ENCODE measurements at places on chromosomes 7 and 10.

- DNase-seq = peak; percentile 54
These were observed 18.9 kb downstream of the NCAPG2 start for GRCh38 chr7:158685693-158686092.

- DNase-seq = no peak
These were observed 36.7 kb upstream of the INPP5A start for GRCh38 chr10:132500781-132501415.

GRCh38 chr10:73911553-73912004, 647 bp downstream of the PLAU start:
- no peak for DNase-seq

- DNase-seq = no peak
These were observed 95.3 kb downstream of the CACNB2 start for GRCh38 chr10:18235477-18235876.

DNA sequence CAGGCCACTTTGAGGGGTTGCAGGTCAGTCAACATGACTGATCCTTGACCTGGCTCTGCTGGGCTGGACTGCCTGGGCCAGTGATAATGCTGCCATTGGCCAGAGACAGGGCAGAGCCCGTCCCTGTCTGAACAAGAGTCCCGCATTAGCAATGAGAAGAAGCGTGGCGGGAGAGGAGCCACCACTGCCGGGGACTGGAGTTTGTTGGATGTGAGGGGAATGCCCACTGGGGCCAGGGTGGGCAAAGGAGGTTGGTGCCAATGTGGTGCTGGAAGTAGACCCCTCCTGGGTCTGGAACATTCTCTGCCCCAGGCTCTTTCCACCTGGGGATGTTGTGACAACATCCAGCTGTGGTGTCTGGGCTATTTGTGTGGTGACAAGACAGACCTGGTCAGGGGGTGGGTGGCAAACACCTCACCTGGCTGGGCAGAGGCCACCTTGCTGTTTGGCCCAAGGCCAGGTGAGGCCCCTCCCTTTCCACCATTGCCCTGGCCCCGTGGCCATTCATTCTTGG, 7.6 kb downstream of the SAP25 start:
- no peak for DNase-seq

DNA sequence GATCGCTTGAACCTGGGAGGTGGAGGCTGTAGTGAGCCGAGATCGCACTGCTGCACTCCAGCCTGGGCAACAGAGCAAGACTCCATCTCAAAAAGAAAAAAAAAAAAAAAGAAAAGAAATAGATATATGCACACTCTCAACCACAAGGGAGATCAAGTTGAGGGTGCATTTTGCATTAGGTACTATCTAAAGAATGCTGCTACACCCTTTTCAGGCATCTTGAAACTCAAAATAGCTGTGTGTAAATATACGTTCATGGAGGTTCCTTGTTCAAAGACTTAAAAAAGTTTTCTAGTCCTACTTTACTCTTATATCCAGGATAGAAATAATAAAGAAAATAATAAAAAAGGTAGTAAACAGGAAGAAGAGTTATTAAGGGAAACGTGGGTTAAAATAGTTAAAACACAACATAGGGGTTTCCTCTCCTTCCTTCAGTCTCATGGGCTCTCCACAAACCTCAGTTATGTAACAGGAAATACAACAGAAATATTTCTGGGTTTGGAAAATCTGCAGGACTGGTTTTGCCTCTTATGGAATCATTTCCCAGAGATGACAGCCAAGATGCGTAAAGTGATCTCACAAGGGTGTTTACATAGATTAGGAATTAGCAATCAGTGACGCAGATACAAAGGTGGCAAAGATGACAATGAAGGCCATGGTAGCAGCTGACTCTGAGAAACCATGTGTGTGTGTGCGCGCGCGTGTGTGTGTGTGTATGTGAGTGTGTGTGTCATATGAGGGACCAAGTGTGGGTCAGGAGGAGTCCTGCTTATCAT, 15.1 kb downstream of the STEAP4 start:
- DNase-seq = no peak

GRCh38 chr10:123790132-123790885, 101.3 kb downstream of the CPXM2 start:
- DNase-seq = no peak

- no peak for DNase-seq
These were observed 81.8 kb downstream of the SEMA3A start for GRCh38 chr7:84112771-84113170.

DNA sequence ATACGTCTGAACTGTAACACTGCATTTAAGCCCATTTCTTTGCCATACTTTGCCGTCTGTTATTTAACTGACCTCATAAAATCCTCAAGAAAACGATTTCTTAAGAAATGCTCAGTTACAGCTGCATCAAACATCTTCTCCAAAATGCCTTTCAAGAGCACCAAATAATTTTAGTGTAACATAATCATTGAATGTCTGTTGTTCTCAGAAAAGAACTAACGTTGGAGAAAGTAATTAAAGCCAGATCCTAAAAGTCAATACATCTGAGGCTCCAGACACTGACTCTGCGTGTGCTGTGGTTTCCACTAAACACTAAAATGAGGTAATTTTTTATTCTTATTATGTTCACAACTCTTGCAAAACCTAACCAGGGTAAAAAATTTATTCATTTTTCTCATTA, 63.7 kb upstream of the LRRC17 start:
- no peak for DNase-seq

DNA sequence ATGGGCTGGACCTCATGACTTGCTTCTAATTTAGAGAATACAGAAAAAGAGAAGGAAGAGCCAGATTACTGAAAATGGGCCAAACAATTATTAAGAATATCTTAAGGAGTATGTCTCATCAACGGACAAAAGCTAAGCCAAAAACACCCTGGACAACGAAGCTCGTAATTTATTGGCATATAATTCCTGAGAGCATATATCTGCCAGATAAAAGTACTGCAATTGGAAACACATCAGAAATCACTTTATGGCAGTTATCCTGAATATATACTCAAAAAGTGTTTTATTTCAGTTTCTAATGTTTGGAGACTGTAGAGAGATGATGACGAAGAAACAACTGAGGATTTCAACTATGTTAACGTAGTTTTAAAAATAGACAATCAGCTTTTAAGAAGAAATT, 211.8 kb downstream of the CSTF2T start:
- DNase-seq = no peak

GRCh38 chr10:106111246-106111645, 1053.3 kb downstream of the SORCS1 start:
- DNase-seq = peak; percentile 29

- no peak for DNase-seq
These were observed 135.4 kb upstream of the PHF14 start for GRCh38 chr7:10838228-10838627.

- DNase-seq = no peak
These were observed 38.7 kb downstream of the GLI3 start for GRCh38 chr7:42198296-42198695.

- DNase-seq = peak; percentile 85
These were observed at the start of gene RBM33 for GRCh38 chr7:155644178-155644970. Gene RBM33 (plus strand): TSS chr7:155644661. CDS start chr7:155644877, 216 bp downstream.

DNA sequence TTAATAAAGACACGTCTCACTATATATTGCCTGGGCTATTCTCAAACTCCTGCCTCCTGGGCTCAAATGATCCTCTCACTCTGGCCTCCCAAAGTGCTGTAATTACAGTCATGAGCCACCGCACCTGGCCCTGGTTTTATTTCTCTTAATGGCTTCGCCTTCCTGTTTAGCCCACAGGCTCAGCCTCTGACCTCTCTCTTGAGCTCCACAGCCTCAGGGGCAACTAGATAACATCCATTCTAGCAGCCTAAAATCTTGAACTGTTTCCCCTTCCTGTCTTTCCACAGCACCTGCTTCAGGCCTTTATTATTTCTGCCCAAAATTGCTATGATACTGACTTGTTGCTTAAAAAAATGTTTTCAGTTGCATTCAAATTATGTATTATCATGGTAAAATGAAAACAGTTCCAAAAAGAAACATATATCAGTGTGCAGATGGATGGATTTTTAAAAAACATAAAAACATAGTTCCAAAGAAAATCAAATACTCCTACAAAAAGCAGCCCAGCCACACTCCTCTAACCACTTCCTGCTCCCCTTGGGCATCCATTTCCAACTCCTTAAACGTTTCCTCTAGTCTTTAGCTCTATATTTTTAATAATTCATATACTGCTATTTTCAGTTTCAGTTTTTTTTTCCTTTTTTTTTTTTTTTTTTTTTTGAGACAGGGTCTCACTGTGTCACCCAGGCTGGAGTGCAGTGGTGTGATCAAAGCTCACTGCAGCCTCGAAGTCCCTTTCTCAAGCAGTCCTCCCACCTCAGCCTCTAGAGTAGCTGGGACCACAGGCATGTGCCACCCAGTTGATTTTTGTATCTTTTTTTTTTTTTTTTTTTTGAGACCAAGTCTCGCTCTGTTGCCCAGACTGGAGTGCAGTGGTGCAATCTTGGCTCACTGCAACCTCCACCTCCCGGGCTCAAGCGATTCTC, 5.1 kb upstream of the BAZ1B start:
- no peak for DNase-seq

DNA sequence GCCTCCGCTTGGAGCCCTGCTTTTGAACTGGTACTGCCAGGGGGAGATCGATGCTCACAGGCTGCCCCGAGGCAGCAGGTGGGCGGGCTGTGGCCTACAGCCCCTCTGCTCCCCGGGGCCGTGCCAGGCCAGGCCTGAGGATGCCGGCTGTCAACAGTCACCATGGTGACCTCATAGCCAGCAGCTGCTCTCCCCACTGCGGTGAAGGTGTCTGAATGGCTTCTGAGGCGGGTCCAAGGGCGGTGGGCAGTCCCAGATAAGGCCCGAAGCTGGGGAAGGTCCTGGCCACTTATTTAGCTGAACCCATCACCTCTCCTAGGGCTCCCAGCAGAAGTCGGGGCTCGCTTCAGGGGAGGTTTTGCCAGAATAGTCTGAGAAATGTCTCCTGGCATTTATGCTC, 179.3 kb downstream of the ARHGAP12 start:
- peak; percentile 27 for DNase-seq

- no peak for DNase-seq
These were observed 47.7 kb downstream of the PIK3AP1 start for GRCh38 chr10:96672481-96673175.

DNA sequence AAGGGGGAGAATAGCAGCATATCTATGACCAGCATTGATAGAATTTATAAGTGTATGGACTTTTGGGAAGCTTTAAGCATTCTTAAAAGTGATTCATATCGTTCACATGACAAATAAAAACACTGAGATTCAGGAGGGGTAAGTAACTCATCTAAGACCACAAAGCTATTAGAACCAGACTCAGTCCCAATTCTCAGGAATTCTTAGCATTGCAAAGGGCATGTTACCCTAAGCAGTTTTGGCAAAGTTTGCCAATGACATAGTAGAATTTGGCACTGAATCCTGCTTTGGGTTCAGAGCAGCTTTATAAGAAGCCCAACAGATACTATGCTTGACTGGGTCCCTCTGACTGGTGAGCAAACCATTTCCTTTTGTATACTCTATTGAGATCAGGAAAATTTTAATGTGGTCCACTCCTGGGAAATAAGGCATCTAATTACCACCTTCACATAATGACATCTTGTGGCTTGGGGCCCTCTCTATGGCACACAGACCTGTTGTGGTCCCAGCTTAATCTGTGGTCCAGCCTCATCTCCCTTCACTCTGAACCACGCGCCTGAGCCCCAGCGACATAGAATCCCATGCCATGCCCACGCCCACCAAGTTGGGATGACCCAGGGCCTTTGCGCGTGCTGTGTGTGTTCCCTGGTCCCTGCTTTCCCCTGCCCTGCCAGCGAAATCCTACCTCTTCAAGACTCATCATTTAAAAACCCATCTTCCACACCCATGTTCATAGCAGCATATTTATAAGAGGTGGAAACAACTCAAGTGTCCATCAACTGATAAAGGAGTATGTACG, 37.5 kb upstream of the DOCK1 start:
- peak; percentile 98 for DNase-seq

DNA sequence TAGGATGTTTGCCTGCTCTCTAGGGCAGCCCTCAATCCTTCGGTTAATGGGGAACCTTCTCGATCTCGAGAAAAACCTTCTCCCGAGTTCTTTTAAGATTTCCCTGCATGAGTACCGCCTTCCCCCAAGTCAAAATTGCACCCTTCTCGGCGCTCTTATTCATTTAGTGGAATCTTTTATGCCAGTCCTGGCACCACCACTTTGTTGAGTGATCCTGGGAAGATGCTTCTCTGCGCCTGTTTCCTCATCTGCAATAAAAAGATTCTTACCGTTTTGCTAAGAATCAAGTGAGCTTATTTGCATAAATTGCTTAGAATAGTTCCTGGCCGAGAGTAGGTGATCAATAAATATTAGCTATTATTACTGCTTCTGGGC, 697 bp downstream of the ARPC1A start:
- peak; percentile 7 for DNase-seq

DNA sequence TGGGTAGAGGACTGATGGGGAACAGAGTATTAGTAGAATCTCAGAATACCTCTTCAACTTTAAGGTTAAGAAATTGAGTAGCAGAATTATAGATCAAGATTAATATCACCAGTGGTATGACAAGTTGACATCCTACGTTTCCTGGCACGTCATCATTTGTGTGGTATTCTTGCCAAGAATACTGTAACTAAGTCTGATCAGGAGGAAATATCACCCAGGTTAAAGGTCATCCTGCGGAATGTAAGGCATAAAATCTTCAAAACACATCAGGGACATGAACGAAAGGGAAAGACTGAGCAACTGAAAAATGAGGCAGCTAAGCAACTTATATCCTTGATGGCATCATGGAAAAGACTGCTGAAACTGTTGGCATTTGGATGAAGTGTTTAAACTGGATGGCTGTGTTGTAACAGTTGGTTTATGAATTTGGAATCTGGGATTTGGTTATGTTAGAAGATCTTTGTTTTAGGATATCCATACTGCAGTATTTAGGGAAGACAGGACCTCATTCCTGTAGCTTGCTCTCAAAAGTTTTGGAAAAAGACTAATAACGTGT, 86.1 kb downstream of the TRIM24 start:
- no peak for DNase-seq

- no peak for DNase-seq
These were observed 112.5 kb downstream of the PRPF18 start for GRCh38 chr10:13699216-13699615.

GRCh38 chr10:131575877-131576276, 264.4 kb upstream of the TCERG1L start:
- DNase-seq = no peak

- no peak for DNase-seq
These were observed 11.9 kb downstream of the COBL start for GRCh38 chr7:51304729-51305128.

GRCh38 chr7:77320714-77321113, 95.4 kb downstream of the GSAP start:
- no peak for DNase-seq

GRCh38 chr10:118835682-118836326, 81.0 kb upstream of the CACUL1 start:
- no peak for DNase-seq

GRCh38 chr7:142855756-142856564, 1.1 kb downstream of the EPHB6 start:
- peak; percentile 29 for DNase-seq
